Spleen (tissue), 13 donors: ENCODE measurements at places on chromosomes 6 and 20. TPM values are rescaled to one million over a fixed set of nuclear protein-coding genes. Genes with fewer than 3 reads are reported as not detected.

GRCh38 chr20:60057866-60058807, 99.9 kb downstream of the CDH26 start:
- peak; percentile 89 for DNase-seq

GRCh38 chr6:168265827-168266815, 53.5 kb downstream of the DACT2 start:
- DNase-seq: no peak

DNA sequence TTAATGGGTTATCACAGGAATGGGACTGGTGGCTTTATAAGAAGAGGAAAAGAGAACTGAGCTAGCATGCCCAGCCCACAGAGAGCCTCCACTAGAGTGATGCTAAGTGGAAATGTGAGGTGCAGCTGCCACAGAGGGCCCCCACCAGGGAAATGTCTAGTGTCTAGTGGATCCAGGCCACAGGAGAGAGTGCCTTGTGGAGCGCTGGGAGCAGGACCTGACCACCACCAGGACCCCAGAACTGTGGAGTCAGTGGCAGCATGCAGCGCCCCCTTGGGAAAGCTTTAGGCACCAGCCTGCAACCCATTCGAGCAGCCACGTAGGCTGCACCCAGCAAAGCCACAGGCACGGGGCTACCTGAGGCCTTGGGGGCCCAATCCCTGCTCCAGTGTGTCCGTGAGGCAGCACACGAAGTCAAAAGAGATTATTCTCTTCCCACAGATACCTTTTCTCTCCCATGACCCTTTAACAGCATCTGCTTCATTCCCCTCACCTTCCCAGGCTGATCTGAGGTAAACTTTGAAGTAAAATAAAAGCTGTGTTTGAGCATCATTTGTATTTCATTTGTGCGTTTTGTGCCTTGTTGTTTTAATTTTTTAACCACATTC, 4.4 kb downstream of the HLA-E start:
- peak; percentile 83 for DNase-seq

GRCh38 chr20:39081255-39081654, 119.1 kb downstream of the DHX35 start:
- DNase-seq: peak; percentile 84

BPIFA1 gene
- not detected for total RNA-seq

COX4I2 gene
- total RNA-seq: not detected

XKR7 gene
- not detected for total RNA-seq

GPR6 gene
- not detected for total RNA-seq
